ENCODE measurements at places on chromosomes 4 and X.

DNA sequence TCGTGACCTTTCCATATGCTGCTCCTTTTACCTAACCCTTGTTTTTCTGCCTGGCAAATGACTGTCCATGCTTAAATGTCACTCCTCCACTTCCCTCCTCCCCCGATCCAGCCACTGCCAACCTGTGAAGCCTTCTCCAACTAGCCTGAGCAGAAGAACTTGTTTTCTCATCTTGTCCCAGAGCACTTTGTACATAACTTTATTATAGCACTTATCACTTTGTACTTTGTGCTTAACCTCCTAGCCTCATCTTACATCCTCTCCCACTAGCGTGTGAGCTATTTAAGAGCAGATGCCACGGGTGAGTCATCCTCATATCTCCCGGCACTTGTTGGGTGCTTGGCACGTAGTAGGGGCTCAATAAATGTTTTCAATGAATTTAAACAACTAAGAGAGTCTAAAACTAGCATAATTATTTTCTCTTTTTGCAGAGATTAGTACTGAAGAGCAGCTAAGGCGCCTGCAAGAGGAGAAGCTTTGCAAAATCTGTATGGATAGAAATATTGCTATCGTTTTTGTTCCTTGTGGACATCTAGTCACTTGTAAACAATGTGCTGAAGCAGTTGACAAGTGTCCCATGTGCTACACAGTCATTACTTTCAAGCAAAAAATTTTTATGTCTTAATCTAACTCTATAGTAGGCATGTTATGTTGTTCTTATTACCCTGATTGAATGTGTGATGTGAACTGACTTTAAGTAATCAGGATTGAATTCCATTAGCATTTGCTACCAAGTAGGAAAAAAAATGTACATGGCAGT is 46.9 kb downstream of the XIAP start:
- no peak for DNase-seq

GRCh38 chr4:123807866-123808265 is 411.3 kb downstream of the SPRY1 start:
- DNase-seq: no peak

- peak; percentile 24 for DNase-seq
These were observed 9.2 kb downstream of the PDE6B start for GRCh38 chr4:634599-634985.

DNA sequence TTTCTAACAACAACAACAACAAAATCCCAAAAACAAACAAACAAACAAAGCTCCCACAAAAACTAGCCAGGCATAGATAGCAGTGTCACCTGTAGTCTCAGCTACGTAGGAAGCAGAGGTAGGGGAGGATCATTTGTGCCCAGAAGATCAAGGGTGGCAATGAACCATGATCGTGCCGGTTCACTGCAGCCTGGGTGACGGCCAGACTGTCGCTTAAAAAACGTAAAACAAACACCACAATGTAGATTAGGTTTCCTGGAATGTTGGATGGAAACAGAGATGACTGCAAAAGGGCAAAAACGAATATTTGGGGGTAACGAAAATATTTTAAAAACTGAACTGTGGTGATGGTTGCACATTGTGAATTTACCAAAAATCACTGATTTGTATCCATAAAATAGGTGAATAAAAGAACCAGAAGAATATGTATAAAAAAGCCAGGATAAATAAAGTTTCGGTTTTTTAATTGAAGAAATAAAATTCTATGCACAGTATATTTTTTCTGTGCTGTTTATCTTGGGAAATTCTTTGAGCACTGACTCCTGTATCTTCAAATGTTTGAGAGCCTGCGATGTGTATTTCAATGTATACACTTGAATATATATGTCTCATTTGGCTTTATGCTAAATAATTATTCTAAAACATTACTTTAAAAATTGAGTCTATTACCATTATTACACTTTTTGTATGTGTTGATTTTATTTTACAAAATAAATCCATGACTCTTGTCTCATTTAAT is 1477.0 kb downstream of the PCDH7 start:
- DNase-seq: no peak

- no peak for DNase-seq
These were observed 2.7 kb downstream of the GASK1B start for GRCh38 chr4:158169931-158170690.

GRCh38 chrX:140507982-140508305 is 3.1 kb upstream of the SOX3 start:
- no peak for DNase-seq

DNA sequence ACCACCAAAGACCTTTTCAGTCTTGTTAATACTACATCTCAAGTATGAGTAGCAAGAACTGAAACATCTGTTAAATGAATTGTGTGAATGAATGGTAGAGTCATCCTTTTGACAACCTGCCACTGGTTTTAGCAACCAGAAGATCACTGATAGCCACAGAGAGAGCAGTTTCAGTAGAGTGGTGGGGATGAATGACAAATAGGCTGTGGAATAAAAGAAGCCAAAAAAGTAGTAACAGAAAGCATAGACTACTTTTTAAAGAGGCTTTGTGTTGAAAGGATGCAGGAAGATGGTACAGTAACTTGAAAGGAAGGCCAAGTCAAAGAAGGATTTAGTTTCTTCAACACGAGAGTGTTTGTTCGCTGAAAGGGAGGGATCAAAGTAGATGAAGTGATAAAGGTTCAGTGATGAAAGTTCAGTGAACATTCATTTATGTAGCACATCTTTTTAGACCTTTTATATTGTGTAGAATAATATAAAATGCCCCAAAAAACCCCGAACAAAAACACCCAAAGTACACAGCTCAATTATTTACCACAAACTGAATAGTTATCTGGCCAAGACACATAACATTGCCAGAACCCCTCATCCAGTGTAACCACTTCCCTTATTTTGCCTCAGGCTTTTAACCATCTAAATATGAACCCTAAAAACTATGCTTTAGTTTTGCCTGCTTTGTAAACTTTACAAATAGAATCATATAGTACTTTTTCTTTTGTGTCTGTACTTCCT is 40.1 kb upstream of the EIF1AX start:
- no peak for DNase-seq

DNA sequence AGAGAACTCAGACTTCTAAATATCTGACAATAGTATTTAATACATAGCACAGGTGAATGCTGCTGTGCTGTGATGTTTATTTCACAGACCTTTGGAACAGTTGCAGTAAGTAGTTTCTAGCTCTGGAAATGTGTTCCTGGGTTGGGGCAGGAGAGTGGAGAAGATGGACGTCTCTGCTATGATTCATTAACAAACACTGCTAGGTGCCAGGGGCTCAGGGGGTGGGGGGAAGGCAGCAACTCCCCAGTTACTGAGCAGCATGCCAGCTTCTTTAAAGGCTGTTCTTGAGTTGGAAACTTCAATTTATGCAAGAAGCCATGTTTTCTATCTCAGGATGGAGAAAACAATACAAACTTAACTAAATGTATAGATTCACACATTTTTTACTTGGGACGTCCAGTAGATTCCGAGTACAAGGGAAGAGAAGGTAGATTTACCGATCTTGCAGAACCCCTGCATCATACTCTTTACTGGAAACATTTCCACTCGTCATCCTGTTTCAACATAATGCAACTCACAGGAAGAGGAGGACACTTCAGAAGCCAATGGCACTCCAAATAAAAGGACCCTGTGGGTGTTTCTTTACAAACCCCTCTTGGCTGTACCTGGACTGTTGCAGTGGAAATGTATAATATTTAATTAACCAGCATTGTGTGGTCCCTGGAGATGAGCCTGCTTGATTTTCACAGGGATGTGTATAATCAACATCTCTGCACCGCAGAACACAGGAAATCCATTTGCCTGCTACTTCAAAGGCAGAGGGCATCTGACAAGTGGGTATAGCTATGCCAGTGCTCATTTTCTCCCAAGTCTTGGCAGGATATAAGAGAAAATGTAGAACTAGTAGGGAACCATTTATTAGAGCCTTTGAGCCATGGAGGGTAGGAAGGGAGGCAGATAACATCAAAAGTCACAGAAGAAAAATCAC is 171.4 kb downstream of the SH3KBP1 start:
- DNase-seq: no peak

DNA sequence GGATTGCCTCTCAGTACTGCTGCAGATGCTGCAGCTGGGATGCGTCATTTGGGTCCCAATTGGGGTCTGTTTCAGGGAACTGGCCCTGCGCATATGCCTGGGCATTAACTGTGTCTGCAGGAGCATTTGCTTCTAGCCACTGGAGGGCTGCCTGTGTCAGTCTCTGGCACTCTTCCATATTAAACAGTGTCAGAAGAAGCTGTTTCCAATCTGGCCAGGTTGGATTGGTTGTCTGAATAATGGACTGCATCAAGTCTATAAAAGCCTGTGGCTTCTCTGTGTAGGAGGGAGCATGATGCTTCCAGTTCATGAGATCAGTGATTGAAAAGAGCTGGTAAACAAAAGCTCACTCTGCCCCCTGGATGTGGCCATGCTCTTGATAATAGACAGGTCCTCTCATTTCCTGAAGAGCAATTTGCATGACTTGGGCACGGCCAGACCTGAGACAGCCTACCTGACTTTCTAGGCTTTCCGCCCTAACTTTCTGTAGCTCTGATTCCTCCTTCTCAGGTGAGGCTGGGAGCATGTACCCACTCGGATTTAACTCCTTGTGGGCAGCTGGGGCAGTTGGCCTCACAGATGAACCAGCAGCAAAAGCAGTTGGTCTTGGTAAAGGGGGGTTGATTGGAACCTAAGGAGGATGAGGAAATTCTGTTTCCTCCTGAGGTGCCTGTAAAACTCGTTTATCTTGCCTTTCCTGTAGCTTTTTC is 29.2 kb downstream of the SULT1E1 start:
- DNase-seq: no peak

GRCh38 chr4:12573716-12574115 is 910.4 kb downstream of the RAB28 start:
- DNase-seq: no peak

DNA sequence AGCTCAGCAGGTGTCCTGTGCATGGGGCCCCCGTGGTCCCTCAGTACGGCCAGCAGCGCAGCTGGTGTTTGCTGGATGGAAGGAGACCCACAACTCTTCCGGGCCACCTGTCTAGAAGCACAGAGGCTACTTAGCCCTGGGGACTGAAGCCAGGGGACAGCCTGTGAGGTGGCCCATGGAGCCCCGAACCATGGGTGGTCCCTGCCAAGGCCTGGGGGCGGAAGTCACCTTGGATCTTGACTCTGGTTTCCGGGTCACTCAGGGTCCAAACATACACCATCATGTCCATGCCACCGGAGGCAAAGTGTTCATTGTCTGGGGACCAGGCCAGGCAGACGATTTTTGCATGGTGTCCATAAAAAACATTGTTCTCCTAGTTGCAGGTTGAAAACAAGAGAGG is 39.5 kb downstream of the WDR1 start:
- no peak for DNase-seq

GRCh38 chr4:1975391-1975801 is 33.4 kb downstream of the NELFA start:
- DNase-seq: peak; percentile 53

- no peak for DNase-seq
These were observed 1039.7 kb downstream of the RAPGEF2 start for GRCh38 chr4:160142579-160142978.

DNA sequence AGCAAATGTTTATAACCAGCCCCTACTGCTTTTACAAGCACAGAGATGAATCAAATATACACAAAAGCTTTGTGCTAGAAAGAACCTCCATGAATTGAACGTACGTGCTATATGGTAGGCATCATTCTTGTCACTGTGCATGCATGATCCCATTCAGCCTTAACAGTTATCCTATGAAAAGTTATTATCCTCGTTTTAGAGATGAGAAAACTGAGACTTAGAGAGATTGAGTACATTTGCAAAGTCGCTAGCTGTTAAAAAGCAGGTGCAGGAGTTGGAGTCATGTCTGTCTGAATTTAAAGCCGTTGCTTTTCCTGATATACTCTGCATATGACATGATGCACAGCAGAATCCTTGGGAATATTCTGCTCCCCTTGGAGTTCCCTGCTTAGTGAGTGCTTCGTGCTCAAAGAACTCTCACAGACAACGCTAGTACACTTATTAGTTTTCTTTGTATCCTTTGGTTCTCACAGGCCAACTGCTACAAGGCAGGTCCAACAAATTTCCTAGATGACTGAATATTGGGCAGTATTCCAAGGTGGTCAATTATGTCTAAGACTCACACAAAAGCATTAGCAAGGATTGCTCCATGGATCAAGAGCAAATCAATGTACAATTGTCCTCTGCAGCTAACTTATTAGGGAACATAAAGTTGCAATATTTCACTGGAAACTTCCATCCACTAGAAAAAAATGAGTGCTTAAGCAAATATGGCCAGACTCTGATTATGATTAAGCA is 42.8 kb upstream of the TRIM2 start:
- no peak for DNase-seq

DNA sequence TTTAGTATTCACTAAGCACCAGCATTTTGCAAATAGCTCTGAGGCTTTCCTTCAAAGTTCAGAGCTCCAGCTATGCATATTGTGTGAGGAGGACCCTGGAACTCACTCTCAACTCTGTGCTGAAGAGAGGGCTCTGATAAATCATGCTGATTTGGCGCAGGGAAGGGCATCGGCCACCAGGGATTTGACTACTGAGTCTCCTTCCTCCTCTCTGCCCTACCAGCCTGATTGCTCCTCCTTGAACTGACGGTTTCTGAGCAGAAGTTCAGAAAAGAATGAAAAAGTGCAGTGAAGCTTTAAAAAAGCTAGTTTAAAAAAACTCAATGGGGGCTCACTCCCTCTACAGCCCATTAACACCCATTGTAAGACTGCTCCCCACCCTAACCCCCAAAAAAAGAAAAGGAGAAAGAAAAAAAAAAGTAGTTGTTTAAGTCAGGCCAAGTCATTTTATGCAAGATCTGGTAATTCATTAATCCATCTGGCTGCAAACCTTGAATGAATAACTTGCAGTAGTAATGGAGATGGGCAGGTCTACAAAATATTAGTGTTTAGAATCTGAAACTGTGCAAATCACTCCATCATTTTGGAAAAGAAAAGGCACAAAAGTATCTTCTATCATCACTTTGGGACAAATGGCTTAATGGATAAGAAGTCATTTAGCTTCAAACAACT is 13.3 kb downstream of the PPARGC1A start:
- DNase-seq: no peak

DNA sequence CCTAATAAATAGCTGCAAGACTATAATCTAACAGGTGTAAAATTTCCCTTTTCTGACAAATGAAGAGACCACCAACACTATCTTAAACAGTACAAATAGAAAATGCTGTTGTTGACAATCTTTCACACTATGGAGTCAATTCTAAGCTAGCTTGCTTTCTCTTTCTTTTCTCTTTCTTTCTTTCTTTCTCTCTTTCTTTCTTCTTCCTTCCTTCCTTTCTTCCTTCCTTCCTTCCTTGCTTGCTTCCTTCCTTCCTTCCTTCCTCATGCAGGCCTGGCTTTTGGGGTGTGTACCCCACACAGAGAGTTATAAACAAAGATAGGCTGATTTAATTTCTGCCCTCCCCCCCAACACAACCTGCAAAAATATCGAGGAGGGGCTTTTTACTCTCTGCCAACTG is 8.1 kb upstream of the ARX start:
- no peak for DNase-seq

DNA sequence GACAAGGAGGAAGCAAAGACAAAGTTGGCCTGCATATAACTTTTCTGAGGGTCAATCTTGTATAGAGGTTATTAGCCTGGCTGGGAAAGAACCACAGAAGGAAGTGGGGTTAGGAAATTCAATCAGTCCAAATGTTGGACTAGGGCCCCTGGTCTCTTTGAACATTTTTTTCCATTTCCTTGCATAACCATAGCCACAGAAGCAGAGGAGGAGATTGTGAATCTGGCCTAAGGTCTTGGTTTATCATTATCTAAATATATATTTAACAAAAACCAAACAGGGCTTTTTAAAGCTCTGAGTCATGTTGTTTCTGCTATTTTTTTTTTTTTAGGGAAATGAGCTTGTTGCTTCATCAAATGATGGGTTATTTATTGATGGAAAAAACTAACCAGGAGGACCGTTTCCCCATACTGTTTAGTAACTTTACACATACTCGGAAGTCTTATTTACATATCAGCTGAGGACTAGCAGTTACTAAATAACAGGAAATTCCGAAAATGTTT is 97.7 kb upstream of the ACSL4 start:
- DNase-seq: no peak

Measured in suprapubic skin (tissue), 4 donors.